Body of pancreas (tissue), 4 donors: ENCODE measurements at places on chromosomes 3 and 15. TPM values are rescaled to one million over a fixed set of nuclear protein-coding genes. Genes with fewer than 3 reads are reported as not detected.

GRCh38 chr3:144112036-144112435, 140.4 kb downstream of the DIPK2A start:
- DNase-seq, result no peak

GRCh38 chr3:80297720-80298119, 529.9 kb upstream of the ROBO1 start:
- DNase-seq, result no peak

- DNase-seq, result no peak
These were observed 26.2 kb downstream of the CHSY1 start for GRCh38 chr15:101225658-101226057.

The CCR8 gene
- not detected for total RNA-seq
